Karpas-422 (cell line): ENCODE measurements at places on chromosomes 11 and 22.
A peak's percentile ranks its signal among the peaks of the same experiment; 100 is the strongest.

DNA sequence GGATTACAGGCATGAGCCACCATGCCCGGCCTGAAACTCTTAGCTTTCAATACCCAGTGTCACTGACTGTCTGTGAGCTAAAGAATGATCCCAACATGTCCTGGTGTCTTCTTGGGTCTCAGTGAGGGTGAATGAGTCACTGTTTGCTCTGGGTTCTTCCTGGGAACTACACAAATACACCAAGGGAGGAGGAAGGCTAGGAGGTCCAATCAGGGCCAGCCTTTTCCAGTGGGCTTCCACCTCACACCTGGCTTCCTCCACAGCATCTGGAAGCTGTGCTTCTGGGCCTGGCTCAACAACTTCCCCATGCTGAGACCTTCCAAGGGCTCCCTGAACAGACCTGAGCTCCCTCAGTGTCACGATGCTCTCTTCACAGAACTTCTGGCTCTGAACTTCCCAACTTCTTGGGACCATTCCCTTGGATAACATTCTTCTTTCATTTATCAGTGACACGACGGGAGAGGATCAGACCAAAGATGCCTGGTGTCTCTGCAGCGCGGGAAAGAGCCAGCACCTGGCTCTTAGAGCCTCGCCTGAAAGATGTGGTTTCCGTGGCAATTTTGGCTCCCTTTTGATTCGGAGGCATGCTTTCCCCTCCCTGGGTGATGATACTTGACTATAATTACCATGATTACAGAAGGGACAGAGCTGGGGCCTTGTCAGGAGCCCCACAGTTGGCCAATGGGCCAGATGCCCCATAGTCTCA, 22.3 kb upstream of the CHRM4 start:
- no peak for DNase-seq

GRCh38 chr11:104897891-104898684, at the start of gene CASP12:
Gene CASP12, minus strand, starts transcription at chr11:104898460.
- no peak for DNase-seq

DNA sequence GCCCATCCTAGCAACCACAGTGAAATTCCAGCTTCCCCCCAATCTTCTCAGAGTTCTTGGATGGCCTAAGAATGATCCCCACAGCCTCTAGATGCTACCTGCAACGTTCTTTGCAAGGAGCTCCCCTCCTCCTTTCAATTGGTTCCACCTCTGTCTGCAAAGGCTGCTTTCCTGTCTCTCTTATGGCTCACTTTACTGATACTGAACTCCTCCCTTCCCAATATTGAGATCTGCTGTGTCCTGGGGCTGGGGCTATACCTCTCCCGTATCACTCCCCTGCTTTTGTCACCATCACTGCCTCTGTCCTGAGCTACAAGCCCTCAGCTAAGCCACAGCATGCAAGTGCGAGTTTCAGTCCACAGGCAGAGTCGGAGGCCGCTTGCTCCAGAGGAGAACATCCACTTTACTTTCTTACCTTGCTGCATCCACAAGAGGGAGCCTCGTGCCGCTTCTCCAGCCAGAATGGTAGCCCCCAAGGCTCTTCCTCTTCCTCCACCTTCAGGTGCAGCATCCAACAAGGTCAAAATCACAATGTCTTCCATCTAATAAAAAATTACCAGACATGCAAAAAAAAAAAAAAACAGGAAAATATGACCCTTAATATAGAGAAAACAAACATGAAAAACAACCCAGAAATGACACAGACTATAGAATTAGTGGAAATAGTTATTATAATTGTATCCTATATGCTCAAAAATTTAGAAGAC, 48.6 kb upstream of the TMEM45B start:
- DNase-seq = peak; percentile 64

DNA sequence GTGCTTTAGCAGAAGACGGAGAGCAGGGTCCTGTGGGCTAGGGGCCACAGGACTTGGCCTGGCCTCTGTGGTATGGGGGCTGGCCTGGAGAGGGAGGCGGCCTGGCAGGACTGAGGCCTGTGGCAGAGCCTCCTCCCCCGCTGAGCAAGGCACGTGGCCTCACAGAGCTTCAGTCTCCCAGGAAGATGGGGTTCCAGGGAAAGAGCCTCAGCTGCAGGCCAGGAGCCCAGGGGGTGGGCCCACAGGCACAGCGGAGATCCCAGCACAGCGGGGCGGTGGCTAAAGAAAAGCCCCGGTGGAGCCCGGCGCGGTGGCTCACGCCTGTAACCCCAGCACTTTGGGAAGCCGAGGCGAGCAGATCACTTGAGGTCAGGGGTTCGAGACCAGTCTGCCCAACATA, 2.2 kb downstream of the MAPK12 start:
- DNase-seq = no peak

DNA sequence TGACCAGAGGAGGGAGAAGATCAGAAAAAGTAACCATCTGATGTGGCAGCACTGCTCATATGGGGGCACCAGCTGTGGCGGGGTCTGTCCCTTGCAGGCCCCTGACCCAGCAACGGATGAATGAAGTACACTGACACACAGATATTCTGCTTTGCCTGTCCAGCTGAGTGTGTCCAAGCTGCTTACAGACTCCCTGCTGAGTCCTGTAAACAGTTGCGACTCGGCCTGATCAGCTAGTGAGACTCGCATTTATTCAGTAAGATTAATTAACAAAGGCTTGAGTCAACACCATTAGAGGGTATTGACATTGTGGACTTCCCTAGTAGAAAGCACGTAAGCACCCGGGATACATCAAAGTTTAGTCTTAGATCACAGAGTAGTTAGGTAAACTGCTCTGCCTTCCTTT, 15.3 kb upstream of the OR10D3 start:
- DNase-seq = no peak

DNA sequence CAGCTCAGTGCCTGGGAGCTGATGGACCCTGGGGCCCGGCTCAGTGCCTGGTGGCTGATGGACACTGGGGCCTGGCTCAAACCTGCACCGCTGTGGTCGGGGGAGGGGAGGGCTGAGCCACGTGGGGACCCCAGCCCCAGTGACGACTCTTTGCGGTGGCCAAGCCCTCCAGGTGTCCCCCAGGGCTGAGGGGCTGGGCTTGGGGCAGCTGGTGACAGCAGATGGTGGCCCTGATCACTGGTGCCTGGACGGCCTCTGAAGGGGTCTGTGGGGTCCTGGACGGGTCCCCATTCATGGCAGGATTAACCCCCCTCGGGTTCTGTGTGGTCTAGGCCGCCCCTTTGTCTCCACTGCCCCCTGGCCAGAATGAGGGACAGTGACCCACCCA, 3.4 kb upstream of the MUC5B start:
- no peak for DNase-seq

GRCh38 chr11:69010964-69011623, 2.0 kb downstream of the MRGPRF start:
- DNase-seq = peak; percentile 83

DNA sequence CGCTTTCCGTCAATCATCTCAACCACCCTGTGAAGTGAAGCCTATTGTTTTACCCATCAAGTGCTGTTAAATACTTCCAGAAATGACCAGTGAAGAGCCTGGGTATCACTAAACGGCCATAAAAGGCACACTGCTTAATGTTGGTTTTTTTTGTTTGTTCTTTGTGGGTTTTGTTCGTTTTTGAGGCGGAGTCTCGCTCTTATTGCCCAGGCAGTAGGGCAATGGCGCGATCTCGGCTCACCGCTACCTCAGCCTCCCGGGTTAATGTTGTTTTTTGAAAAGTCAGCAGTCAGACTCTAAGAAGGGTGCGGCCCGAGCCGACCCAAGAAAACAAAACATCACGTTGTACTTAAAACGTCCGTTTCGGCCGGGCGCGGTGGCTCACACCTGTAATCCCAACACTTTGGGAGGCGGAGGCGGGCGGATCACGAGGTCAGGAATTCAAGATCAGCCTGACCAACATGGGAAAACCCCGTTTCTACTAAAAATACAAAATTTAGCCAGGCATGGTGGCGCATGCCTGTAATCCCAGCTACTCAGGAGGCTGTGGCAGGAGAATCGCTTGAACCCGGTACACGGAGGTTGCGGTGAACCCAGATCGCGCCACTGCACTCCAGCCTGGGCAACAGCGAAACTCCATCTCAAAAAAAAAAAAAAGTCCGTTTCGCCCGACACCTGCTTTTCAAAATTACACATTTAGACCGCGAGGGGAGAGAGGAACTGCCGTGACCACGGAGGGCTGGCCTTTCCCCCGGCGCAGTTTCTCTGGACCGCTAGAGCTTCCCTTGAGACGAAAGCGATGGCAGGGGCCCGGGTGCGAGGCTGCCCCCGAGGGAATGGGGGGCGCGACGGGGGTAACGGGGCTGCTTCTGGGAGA, 714 bp downstream of the CD59 start:
- DNase-seq = peak; percentile 64
